Activated CD4-positive, alpha-beta T cell treated with anti-CD3 and anti-CD28 coated beads, Interleukin-2, amount 10 ng/mL, durations not matched to agents 24 days and 14 days (primary cell): ENCODE measurements at places on chromosomes 7 and 10. TPM values are rescaled to one million over a fixed set of nuclear protein-coding genes. Genes with fewer than 3 reads are reported as not detected.

Gene SLC39A12
- total RNA-seq = not detected in 2 replicates

DNA sequence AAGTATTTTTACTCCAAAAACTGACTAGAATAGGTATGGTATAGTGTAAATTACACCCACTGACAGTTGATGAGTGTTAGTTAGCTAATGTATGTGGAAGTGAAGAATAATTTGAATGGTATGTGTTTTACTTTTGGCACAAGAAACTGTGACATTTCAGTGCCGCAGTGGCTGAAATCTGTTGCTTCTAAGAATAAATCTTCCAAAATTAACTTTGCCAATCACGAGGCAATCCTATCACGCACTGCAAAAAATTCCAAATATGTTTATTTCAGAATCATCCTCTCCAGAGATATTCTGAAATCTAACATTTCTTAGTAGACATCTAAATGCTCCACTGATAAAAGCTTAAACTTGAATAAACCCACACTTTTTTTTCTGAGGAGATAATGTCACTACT, 61.2 kb downstream of the PCLO start:
- DNase-seq = no peak
- no peaks in the 10 kb centered on the region for H3K27me3 ChIP-seq
- no peak overlapping the region for H3K4me3 ChIP-seq
- no peaks in the 10 kb centered on the region for H3K36me3 ChIP-seq

DNA sequence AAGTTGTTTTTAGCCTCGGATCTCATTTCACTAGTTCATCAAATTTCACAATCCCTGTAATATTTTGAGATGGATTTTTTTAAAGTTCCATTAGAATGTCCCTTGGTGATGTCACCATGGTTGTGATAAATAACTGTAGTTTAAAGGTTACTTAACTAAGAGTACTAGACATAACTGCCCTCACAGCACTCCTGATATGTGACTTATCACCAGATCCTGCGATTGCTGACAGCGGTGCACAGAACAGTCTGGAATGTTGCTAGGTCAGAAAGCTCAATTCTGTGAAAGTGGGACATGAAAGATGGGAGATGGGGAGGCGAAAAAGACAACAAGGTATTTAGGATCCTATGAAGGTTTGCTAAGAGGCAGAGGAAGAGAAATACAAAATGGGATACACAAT, 40.2 kb downstream of the FAM13C start:
- no peaks in the 10 kb centered on the region for H3K36me3 ChIP-seq
- H3K4me1 ChIP-seq = no peaks in the 10 kb centered on the region
- DNase-seq = no peak

Gene ACTL6B
- not detected in 2 replicates for total RNA-seq

- no peak overlapping the region for H3K27ac ChIP-seq
- no peaks in the 10 kb centered on the region for H3K4me1 ChIP-seq
- H3K27me3 ChIP-seq = no peaks in the 10 kb centered on the region
- DNase-seq = no peak
- no peaks in the 10 kb centered on the region for H3K36me3 ChIP-seq
- no peak overlapping the region for H3K4me3 ChIP-seq
Measured at GRCh38 chr10:123390874-123391273, 236.7 kb downstream of the BUB3 start.

DNA sequence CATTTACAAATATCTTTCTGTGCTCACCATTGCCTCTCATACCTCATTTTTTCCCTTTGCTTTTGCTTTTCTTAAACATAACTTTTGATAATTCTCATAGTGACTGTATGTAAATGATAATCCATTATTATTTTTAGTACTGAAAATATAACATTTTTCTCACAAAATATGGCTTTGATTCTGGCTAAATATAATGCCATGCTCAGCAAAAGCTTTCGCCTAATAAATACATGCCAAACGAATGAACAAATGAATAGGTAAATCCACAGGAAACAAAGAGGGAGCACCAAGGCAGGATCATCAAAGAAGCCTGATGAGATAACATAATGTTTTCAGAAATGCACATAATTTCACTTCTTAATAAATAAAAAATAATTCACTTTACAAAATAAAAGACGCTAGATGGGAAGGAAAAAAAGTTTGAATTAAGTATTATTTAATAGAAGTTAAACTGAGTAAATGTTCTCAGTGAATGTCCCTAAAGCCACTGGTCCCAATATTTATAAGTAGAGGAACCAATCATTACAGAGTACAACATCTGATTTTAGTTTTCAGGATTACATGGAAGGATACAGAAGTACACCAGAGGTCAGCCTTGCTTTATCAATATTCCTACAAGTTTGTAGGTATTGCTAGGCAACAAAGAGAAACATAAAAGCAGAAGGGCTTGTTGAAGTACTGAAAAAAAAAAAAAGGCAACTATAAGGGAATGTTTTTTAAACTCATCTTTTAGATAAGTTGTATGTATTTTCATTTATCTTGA, 52.3 kb downstream of the RNLS start:
- H3K36me3 ChIP-seq = no peaks in the 10 kb centered on the region
- H3K4me3 ChIP-seq = no peak overlapping the region
- peaks cover 20% of the 10 kb centered on the region for H3K27me3 ChIP-seq
- no peak for DNase-seq
- H3K27ac ChIP-seq = no peak overlapping the region

Gene TPK1
- total RNA-seq = 13.1 and 13.2 TPM in 2 replicates

Gene HOXA9
- not detected in 2 replicates for total RNA-seq

Gene ANXA8
- total RNA-seq = 0.17 TPM in 1 of 2 replicates, not detected in the other

Gene SPAG6
- total RNA-seq = 0.07 TPM in 1 of 2 replicates, not detected in the other

DNA sequence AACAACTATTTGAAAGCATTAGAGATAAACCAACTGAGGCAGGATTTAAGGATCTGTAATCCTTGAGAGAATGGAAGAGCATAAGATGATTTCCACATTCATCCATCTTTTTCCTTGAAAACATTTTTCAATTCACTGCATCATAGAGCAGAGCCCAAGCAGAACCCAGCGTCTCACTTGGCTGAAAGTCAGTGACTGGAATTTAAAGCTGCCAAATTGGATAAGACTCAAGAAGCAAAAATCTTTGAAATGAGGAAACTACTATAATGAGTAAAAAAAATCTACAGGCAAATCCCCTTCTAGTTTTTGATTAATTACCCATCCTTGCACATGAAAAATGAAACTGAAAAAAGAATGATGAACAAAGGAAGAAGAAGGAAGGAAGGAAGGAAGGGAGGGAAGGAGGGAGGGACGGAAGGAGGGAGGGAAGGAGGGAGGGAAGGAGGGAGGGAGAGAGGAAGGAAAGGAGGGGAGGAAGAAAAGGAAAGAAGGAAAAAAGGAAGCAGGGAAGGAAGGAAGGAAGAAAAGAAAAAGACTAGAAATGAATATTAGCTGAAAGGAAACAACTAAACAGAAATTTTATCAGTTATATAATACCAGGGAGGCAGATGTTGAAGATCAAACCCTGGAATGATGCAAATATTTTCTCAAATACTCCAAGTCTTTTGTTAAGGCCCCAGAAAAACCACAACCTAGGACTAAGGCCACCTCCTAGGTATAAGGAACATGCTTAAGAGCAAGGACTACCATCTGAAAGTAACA, 336.3 kb upstream of the MAGI2 start:
- H3K4me1 ChIP-seq = no peaks in the 10 kb centered on the region
- no peak overlapping the region for H3K4me3 ChIP-seq
- no peaks in the 10 kb centered on the region for H3K27me3 ChIP-seq
- no peak overlapping the region for H3K27ac ChIP-seq
- H3K36me3 ChIP-seq = no peaks in the 10 kb centered on the region

DNA sequence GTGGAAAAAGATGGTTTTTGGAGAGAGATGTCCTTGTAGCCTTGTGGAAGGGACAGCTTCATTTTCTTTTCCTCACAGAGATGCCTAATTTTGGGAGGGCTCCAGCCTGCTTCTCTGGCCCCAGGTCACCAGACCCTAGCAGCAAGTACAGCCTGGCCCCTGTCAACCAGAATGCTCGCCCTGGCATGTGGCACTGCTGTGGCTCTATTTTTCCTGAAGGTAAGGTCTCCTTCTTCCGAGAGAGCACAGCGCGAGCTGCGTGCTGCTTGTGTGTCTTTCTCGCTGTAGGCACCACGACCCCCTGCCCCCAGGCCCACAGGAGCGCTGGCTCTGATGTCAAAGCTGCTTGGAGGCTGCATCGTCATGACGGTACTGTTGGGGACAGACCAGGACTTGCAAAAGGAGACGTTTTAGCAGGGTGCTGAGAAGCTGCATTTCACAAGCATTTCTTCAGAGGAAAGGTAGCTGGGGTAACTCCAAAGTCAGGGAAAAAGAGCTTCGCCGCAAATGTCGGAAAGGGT, 58.7 kb downstream of the CLEC2L start:
- DNase-seq = no peak
- H3K27ac ChIP-seq = no peak overlapping the region
- peaks cover 14% of the 10 kb centered on the region for H3K36me3 ChIP-seq
- H3K4me1 ChIP-seq = peaks cover 14% of the 10 kb centered on the region
- no peaks in the 10 kb centered on the region for H3K27me3 ChIP-seq

- H3K4me3 ChIP-seq = no peak overlapping the region
- no peak overlapping the region for H3K27ac ChIP-seq
- no peaks in the 10 kb centered on the region for H3K36me3 ChIP-seq
- DNase-seq = no peak
- peaks cover 1% of the 10 kb centered on the region for H3K27me3 ChIP-seq
Measured at GRCh38 chr10:125035136-125035535, 93.2 kb downstream of the ZRANB1 start.

Gene NACAD
- 0.09 and 0.31 TPM in 2 replicates for total RNA-seq

GRCh38 chr7:157274991-157275427, 61.8 kb upstream of the DNAJB6 start:
- H3K4me1 ChIP-seq = peaks cover 20% of the 10 kb centered on the region
- H3K4me3 ChIP-seq = no peak overlapping the region
- no peak overlapping the region for H3K27ac ChIP-seq
- no peak for DNase-seq

GRCh38 chr10:130484468-130485180, 348.4 kb downstream of the GLRX3 start:
- H3K4me3 ChIP-seq = no peak overlapping the region
- no peak for DNase-seq
- no peaks in the 10 kb centered on the region for H3K36me3 ChIP-seq
- H3K27me3 ChIP-seq = no peaks in the 10 kb centered on the region
- no peak overlapping the region for H3K27ac ChIP-seq
- no peaks in the 10 kb centered on the region for H3K4me1 ChIP-seq

Gene AMPH
- not detected in 2 replicates for total RNA-seq

DNA sequence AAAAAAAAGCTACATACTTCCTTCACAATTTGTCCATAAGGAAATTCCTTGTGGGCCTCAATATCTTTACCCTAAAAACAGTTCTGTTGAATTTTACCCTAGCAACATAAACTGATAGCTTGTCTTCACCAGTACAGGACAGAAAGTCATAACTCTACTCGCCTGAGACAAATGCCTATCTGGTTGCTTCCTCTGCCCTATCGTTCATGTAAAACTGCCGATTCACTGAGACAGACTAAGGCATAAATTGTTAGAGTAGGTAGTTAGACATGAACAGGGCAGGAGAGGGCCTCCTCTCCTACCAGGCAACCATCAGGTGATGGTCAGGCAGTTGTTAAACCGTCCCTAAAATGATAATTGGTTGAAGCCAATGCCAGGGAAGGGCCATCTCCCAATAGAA, 25.0 kb downstream of the IFIT3 start:
- peaks cover 18% of the 10 kb centered on the region for H3K4me1 ChIP-seq
- H3K36me3 ChIP-seq = no peaks in the 10 kb centered on the region
- DNase-seq = no peak

DNA sequence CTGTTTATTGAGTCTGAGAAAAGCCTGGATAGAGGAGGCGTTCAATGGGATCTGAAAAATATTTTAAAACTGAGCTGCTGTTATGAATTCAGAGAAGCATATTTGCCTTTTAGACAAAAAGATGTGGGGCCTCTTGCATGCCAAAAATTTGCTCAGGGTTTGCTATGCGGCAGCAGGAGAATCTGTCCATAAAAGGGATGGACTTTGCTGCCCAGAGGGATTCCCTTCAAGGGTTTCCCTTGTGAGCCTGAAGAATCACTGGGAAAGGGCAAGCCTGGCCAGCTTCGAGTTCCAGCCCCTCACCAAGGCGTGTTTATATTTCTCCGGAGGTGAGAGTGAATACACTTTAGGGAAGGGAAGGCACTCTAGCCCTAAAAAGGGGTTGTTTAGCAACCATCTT, 55.5 kb upstream of the CALD1 start:
- H3K36me3 ChIP-seq = no peaks in the 10 kb centered on the region
- no peaks in the 10 kb centered on the region for H3K27me3 ChIP-seq
- no peak for DNase-seq
- H3K4me3 ChIP-seq = no peak overlapping the region
- H3K4me1 ChIP-seq = peaks cover 2% of the 10 kb centered on the region

DNA sequence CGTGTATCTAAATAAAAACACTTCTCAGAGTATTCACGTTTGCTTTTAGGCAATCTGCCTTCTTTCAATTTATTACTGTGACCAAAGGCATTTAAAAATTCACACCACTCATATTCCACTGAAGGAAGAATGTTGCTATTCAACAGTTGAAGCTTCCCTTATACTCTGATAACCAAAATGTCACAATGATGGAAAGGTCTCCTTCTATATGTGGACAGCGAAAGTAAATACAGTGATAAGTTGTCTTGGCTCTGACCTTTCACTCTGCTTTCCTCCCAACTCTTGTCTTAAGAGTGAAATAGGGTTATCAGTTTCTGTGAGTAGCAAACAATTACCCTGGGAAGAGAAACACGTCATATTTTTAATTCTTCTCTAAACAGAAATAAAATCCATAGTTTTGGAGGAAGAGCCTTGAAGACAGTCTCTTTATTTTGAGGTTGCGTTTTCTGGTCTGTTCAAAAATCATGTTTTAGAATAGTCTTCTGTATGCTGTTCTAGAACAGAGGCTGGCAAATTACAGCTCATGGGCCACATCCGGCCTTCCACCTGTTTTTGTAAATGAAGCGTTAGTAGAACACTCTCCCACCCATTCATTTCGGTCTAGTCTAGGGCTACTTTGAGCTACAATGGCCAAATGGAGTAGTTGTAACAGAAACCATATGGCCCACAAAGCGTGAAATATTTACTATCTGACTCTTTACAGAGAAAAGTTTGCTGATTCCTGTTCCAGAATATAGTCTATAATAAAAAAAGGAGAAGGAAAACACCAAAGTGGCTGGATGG, 41.3 kb downstream of the ETV1 start:
- no peak overlapping the region for H3K27ac ChIP-seq
- no peak for DNase-seq
- no peaks in the 10 kb centered on the region for H3K4me1 ChIP-seq
- no peaks in the 10 kb centered on the region for H3K36me3 ChIP-seq

GRCh38 chr7:150838965-150839650, 13.2 kb upstream of the AOC1 start:
- H3K27me3 ChIP-seq = peaks cover 18% of the 10 kb centered on the region
- DNase-seq = no peak
- no peak overlapping the region for H3K4me3 ChIP-seq
- no peak overlapping the region for H3K27ac ChIP-seq

- no peak overlapping the region for H3K4me3 ChIP-seq
- H3K4me1 ChIP-seq = peaks cover 7% of the 10 kb centered on the region
- H3K27ac ChIP-seq = no peak overlapping the region
- no peak for DNase-seq
Measured at GRCh38 chr10:132624847-132625471, 87.4 kb downstream of the INPP5A start.

GRCh38 chr10:121567569-121567968, 30.7 kb downstream of the FGFR2 start:
- no peak overlapping the region for H3K27ac ChIP-seq
- H3K27me3 ChIP-seq = no peaks in the 10 kb centered on the region
- DNase-seq = no peak
- no peaks in the 10 kb centered on the region for H3K4me1 ChIP-seq
- H3K4me3 ChIP-seq = no peak overlapping the region
- H3K36me3 ChIP-seq = no peaks in the 10 kb centered on the region
